ENCODE measurements at places on chromosomes 11 and 22.

DNA sequence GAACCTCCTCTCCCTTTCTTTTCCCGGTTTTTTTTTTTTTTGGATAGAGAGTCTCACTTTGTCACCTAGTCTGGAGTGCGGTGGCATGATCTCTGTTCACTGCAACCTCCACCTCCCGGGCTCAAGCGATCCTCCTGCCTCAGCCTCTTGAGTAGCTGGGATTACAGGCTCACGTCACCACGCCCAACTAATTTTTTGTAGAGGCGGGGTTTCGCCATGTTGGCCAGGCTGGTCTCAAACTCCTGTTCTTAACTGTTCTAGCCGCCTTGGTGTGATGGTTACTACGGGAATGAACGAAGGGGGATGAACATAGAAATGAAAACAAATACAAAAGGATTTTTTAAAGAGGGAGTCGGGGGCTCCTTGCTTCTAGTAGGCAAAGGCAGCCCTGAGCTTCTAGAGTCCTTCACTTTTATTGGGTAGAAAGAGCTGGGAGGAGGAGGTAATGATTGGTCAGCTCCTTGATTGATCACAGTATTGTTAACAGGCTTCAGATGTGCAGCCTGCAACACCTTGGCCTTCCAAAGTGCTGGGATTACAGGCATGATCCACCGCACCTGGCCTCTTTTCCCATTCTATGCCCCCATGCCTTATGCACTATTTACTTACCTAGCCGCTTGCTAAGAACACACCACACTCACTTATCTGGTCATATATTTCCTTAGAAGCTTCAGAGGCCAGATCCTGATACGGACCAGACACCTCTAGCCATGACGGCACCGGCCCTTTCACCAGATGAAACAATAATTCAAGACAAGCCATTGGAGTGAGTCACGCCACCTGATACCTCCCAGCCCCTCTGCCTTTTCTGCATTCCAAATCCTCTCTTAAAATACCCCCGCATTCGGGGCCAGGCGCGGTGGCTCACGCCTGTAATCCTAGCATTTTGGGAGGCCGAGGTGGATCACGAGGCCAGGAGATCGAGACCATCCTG, 20.7 kb downstream of the SUSD2 start:
- DNase-seq = no peak

GRCh38 chr22:46541536-46541935, 4.1 kb upstream of the CELSR1 start:
- DNase-seq = no peak

DNA sequence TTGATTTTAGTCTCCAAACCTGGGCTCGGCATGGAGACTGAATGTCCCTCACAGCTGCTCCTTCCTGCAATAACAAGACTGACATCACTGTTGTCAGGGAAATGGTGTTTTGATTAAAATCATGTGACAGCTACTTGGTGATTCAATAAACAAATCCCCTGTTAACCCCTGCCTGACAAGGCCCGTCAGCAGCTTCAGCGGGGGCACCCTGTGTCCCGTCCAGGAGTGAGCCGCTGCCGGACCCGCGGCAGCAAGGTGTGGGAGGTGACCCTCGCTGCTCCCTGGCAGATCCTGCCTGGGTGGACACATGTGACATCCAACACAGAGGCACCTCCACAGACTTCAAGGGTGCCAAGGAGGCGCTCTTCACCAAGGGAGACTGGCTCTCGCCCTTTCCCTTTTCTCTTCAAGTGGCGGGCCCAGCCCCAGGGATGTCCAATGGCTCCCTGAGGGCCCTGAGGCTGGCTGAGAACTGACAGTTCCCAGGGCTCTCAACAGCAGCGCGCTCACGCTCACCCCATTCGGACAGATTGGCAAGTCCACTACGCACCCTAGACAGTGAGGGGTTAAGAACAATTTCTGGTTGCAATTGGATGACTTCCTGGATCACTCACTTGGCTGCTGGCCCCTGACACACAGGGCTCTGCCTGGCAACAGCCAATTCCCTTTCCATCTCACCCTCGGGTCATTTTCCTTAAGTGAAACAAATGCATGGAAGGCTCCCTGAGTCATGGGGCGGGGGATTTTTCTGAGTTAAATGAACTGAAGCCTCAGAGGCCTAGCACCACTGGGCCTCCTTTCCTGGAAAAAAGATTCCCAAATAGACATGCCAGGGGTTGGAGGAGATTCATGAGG, 30.7 kb downstream of the PPP2R1B start:
- DNase-seq = peak; percentile 99

- DNase-seq = no peak
These were observed 16.6 kb downstream of the CYTH4 start for GRCh38 chr22:37298748-37299495.

GRCh38 chr11:65116370-65117205, 913 bp downstream of the ZNHIT2 start:
- no peak for DNase-seq

GRCh38 chr11:114317787-114318137, 21.6 kb downstream of the NNMT start:
- peak; percentile 69 for DNase-seq

DNA sequence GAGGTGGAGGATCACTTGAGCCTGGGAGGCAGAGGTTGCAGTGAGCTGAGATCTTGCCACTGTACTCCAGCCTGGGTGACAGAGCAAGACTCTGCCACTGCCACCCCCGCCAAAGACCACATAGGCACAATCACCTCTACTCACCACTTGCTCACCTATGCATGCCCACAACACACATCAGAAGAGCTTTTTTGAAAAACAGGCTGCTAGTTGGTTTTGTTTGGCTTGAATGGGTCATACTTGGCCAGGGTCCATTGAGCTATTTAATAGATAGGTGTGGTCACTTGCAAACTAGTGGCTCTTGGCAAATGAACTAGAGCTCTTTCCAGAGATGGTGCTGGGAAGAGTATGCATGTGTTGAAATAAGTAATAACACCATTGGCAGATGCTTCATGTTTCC, 80.1 kb downstream of the EMSY start:
- peak; percentile 28 for DNase-seq

DNA sequence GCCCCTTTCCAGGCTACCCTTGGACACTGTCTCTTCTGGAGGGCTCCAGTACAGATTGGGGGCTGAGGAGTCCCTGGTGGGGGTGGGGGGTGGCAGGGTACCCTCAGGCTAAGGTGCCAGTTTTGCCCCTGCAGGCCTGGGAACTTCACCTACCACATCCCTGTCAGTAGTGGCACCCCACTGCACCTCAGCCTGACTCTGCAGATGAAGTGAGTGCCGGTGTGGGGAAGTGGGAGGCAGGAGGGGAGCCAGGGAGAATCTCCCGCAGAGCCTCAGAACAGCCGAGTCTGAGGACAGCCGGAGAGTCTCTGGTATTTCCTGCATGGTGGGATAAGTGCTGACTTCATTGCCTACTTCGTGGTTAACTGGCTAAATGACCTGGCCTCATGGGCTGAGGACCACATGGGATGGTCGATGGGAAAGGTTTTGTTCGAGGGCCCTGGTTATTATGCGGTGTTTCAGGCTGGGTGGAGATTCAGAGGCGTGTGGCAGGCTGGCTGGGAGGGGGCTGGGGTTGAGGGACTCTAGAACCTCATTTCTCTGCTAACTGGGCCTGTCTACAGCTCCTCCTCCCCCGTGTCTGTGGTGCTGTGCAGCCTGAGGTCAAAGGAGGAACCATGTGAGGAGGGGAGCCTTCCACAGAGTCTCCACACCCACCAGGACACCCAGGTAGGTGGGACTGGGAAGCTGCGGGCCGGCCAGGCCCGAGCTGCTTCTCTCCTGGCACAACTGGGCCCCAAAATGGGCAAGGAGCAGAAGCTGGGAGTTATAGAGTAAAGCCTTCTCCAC, 8.5 kb downstream of the TMEM258 start:
- DNase-seq = no peak

- no peak for DNase-seq
These were observed 64.7 kb downstream of the KCNQ1 start for GRCh38 chr11:2509481-2510001.

DNA sequence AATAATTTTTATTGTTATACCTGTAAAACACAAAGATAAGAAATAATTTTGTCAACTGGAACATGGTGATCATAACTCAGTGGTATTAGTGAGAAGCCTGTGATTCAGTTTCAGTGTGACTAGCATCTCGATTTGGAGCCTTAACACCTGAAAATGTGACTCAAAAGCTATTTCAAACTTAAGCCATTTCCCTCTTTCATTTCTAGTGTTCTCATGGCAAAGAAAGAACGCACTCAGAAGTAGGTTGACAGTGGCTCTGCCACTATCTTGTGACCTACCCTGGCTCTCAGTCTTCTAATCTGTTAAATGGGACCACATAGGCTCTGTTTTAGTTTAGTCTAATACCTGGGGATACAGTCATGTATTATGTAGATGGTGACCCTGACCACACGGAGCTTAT, 62.7 kb downstream of the ISX start:
- no peak for DNase-seq

- no peak for DNase-seq
These were observed 83.4 kb downstream of the SCN3B start for GRCh38 chr11:123570939-123571580.

GRCh38 chr11:93528757-93529645, 14.2 kb downstream of the SMCO4 start:
- DNase-seq = peak; percentile 15

DNA sequence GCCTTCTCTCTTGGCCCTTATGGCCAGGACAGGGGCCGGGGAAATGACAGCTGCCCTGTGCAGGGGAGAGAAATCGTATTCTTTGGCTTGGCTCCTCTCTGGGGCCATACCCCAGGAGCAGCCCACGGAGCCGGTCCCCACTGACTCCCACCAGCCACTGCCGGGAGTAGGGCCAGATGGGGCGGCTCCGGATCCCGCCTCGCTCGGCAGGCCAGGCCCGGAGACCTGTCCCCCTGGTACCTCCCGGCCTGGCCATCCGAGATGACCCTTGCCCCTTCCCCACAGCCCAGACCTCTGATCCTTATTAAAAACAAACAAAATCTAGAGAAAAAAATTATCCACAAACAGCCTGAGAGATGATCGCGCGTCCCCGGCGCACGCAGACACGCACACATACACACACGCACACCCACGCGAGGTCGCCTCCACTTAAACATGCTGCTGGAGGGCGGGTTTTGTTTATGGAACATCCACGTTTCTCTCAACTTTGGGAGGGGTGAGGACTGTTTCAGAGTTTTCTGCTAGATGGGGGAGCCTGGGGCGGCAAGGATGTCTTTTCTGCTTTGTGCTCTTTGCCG, 59.1 kb downstream of the IGLL1 start:
- peak; percentile 64 for DNase-seq

DNA sequence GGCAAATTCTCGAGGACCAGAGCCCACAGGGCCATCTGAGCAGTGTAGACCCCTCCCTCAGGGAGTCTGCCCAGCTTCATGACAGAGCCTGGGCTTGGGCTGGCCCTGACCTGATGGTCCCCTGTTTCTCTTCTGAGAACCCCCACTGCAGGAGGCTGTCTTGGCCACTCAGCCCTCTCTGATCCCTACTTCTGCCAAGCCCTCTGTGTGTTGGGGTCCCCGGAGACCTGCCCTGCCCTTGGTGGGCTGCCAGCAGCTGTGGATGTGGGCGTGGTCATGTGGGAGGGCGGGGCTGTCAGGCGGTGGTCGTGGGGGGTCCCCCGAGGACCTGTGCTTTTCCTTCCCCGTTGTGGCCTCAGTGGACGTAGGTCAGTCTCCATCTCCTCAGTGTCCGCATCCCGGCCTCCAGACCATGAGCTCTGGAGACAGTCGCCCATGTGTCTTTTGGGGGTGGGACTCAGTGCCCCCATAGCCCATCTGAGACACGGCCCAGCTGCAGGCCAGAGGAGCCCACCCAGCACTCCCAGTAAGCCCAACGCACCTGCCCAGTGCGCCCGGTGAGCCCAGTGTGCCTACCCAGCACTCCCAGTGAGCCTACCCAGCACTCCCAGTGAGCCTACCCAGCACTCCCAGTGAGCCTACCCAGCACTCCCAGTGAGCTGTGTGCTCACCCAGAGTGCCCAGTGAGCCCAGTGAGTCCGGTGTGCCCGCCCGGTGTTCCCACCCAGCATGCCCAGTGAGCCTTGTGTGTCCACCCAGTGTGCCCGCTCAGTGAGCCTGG, 409.2 kb downstream of the TBC1D22A start:
- DNase-seq = no peak

GRCh38 chr11:73995731-73996130, 13.1 kb upstream of the UCP2 start:
- DNase-seq = no peak

GRCh38 chr11:31484497-31484896, 24.9 kb downstream of the IMMP1L start:
- DNase-seq = no peak

GRCh38 chr11:112841729-112842128, 119.5 kb upstream of the NCAM1 start:
- DNase-seq = no peak

DNA sequence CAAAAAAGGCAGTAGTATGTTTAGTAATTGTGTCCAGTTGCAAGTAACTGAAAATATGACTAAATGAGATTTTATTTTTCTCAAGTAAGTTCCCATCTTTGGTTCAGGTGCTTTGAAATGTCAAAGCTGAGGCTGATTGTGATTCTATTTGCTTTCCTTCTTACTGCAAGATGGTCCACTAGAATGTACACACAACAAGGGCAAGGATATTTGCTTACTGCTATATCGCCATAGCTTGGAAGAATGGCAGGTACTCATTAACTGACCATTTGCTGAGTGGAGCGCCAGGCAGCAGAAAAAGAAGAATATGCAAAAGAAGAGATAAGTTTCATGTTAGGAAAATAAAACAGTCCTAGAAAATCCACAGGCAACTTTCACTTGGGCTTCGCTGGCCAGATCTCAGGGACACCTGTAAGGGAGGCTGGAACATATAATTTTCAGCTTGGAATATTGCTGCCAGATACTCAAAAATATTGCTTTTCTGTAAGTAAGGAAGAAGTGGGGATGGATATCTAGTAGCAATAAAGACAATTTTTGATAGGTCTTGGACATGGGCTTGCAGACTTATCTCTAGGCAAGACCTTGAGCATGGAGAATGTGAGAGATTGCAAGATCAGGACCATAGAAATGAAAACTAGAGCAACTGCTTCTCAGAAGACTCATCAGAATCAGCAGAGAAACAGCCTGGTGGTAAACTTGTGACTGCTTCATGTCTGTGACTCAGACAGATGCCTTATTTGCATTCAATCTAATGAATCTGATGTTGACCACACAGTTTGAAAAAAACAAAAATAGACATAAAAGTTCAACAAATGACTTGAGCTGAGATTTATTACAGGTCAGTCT, 44.8 kb upstream of the OR9Q1 start:
- DNase-seq = no peak

- no peak for DNase-seq
These were observed 16.9 kb downstream of the MRGPRG start for GRCh38 chr11:3201677-3202181.

GRCh38 chr11:24622262-24622661, 125.4 kb downstream of the LUZP2 start:
- DNase-seq = no peak

GRCh38 chr11:34654483-34655334, 33.8 kb downstream of the EHF start:
- DNase-seq = no peak

GRCh38 chr11:56845121-56845732, 96.7 kb upstream of the OR9G4 start:
- DNase-seq = no peak

GRCh38 chr11:102226702-102227490, 90.4 kb upstream of the BIRC3 start:
- DNase-seq = peak; percentile 33

GRCh38 chr11:123371506-123372297, 58.4 kb upstream of the GRAMD1B start:
- DNase-seq = no peak

GRCh38 chr11:90344546-90344945, 121.7 kb upstream of the CHORDC1 start:
- no peak for DNase-seq

All from dermis microvascular lymphatic vessel endothelial cell (primary cell).